ENCODE measurements at places on chromosomes 16 and 17.

GRCh38 chr16:1884155-1884760 is 12.3 kb upstream of the MEIOB start:
- no peak for DNase-seq

DNA sequence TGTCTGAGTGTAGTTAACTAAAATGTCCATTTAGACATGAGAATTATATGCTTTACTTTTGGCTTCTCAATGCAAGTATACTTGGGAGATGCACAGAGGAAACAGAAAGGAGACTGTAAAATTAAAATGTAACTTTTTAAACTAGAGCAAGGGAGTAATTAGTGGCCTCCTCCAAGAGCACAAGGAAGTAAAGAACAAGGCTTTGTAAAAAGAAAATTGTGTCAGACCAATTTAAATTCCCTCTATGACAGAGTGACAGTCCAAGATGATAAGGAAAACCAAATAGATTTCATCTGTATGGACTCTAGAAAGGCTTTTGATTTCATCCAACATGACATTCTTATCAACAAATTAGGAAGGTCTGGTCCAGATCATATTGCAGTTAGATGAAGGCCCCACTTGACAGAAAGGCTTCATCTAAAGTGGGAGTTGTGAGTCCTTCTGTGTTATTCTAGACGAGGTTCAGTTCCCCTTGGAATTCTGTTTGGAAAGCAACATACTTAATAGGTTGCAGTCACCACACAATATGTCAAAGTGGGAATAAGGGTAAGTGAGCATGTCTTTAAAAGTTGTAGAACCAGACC is 6.5 kb upstream of the CAPNS2 start:
- DNase-seq, result no peak

- no peak for DNase-seq
Measured at GRCh38 chr17:65584604-65585521, 23.4 kb upstream of the AXIN2 start.

DNA sequence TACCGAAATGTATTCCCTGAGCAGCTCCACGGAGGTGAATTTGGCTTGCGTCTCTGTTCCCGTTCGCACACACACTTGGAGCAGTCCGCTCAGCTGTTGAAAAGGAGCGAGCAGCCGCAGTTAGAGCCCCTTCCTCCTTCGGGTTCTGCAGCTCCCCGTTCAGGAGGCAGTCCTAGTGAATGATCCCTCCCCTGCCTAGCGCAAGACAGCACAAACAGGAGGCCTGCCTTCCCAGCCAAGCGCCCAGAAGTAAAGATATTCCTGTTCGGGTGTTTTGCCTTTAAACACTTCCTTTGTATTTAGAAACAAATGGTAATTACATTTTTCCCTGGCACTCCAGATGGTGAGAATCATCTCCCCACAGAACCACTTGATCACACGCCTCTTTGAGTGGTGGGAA is 64.7 kb downstream of the ABCC12 start:
- no peak for DNase-seq

- DNase-seq, result no peak
Measured at GRCh38 chr17:37295888-37296287, 79.9 kb upstream of the C17orf78 start.

DNA sequence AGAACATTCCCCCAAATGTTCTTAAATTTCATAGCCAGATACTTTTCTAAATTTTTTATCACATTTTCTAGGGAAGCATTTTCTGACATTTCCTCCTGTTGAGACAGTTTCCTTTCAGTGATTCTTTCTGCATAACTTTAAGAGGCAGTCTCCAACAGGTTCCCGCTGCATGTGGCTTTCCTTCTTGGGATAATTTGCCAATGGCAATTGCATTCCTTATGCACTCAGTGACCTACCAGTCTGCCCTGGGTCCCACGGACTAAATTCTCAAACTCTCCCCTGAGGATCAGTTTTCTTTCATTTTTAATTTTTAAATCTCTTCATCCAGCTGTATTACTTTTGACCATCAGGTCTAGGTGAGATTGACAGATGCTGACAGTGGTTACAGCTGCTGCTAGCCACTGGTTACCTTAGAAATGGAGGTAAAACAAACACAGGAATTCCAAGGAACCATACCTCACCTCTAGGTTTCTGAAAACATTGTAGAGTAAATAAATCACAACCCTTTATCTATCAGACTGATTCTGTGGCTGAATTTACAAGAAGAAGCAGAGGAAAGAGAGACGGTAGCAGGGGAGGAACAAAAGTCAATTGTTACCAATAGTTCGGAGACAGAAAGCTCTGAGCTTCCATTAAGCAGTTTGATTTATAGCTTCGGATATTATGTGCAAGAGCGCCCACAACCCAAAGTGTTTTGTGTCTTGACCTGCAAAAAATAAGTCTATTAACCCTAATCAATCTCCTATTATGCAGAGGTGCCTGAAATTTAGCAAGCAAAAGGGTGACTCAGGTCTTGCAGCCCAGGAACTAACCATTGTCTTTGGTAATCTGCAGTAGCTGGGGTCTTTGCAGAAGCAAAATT is 216.0 kb downstream of the PMP22 start:
- DNase-seq, result no peak

Measured in NCI-H1048 (cell line).